Stimulated activated CD4-positive, alpha-beta T cell treated with anti-CD3 and anti-CD28 coated beads, Interleukin-4, amount 100 ng/mL, for 4 hours (primary cell): ENCODE measurements at places on chromosomes 1 and 21.
A peak's percentile ranks its signal among the peaks of the same experiment; 100 is the strongest.

GRCh38 chr1:109722908-109723691 lies 11.0 kb downstream of the GSTM5 start:
- no peak for DNase-seq

GRCh38 chr1:6519935-6520671 lies 28.6 kb upstream of the PLEKHG5 start:
- DNase-seq = no peak

DNA sequence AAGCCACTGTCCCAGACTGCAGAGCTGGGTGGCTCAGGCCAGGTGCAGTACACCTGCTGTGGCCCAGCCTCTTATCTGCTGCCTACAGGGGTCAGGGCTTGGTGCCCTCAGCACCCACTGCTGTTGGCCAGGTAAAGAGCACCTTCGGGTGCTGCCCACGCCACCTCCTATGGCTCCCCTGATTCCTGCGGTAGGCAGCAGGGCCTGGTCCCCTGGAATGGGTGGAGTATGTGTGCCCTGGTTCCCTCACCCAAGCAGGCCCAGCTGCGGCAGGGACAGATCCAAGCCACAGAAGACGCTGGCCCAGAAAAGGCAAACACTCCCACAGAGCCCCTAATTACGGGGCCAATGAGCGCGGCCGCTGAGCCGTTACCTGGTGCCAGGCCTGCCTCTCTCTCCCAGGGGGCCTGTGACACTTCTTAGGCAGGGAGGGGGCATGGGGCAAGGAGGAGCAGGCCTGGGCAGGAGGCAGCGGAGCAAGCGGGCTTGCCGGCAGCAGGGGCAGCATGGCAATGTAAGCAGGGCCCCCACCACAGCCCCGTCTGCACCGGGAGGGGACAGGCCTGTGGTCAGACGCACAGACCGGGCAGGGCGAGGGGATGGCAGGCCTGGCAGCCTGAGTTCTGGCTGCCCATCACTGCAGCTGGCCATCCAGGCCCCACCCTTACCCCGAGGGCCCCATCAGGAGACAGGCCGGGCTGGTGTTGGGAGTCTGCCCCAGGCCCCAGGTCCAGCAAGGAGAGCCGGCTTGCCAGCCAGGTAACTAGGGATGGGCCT lies 19.0 kb downstream of the ESPN start:
- DNase-seq = no peak

DNA sequence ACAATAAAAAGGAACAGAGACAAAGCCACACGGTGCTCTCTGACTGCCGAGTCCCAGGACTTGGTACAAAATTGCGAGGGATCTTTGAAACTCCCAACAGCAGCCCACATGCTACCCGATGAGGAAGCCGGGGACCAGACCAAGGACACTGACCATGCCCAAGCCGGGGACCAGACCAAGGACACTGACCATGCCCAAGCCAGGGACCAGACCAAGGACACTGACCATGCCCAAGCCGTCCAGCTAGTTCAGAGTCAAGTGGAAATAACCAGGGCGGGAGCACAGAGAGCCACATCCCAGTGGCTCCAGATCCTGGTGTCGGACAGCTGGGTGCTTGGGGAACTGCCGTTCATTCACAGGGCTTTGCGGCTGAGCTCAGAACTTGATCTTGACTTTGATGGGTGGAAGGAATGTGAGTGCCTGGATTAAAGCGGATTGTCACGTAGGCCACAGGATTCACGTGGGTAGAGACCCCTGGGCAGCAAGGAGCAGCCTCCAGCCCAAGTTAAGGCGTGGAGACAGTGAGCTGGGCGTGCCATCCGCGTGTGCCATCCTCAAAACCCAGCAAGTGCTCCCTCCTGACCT lies 16.5 kb upstream of the TRAPPC10 start:
- DNase-seq = no peak

- DNase-seq = peak; percentile 7
Observed at GRCh38 chr1:87045761-87046304, 131.4 kb downstream of the HS2ST1 start.

DNA sequence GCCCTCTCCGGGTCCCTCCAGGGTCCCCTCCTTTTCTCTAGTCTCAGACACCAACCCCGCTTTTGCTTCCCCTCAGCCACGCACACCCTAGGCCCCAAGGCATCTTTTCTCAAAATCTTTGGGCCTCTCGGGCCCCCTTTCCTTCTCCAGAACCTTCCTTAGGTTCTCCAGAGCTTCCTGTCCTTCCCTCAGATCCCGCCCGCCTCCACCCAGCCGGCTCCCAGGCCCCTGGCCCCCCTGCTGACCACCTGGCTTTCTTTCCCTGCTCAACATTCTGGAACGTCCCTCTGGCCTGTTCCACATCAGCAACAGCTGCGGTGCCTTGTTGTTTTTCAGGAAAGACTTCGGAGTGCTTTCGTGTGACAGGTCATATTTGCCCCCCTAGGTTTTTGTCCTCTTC lies 1.2 kb downstream of the ZDHHC18 start:
- no peak for DNase-seq

- DNase-seq = no peak
Observed at GRCh38 chr1:98929437-98929836, 75.2 kb downstream of the PLPPR5 start.

GRCh38 chr1:84720221-84720780 lies 30.0 kb upstream of the SSX2IP start:
- no peak for DNase-seq

- no peak for DNase-seq
Observed at GRCh38 chr1:60571811-60572210, 498.2 kb upstream of the C1orf87 start.

DNA sequence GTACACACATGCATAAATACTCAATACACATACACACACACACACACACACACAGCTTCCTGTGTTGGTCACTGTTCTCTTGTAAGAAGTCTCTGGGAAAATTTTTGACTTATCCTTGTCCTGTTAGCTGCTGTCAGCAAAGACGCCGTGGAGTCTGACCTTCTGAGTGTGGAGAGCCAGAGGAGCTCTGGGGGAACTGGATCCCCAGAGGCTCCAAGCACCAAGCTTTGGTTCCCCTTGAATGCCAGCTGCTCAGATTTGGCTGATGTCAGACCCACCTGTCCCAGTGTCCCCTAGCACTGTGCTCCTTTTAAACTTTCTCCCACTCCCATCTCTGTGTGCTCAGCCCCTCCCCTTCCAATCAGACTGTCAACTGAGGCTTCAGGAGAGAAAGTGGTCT lies 319.1 kb downstream of the CAMTA1 start:
- no peak for DNase-seq
